ENCODE measurements at places on chromosomes 3 and 15.

DNA sequence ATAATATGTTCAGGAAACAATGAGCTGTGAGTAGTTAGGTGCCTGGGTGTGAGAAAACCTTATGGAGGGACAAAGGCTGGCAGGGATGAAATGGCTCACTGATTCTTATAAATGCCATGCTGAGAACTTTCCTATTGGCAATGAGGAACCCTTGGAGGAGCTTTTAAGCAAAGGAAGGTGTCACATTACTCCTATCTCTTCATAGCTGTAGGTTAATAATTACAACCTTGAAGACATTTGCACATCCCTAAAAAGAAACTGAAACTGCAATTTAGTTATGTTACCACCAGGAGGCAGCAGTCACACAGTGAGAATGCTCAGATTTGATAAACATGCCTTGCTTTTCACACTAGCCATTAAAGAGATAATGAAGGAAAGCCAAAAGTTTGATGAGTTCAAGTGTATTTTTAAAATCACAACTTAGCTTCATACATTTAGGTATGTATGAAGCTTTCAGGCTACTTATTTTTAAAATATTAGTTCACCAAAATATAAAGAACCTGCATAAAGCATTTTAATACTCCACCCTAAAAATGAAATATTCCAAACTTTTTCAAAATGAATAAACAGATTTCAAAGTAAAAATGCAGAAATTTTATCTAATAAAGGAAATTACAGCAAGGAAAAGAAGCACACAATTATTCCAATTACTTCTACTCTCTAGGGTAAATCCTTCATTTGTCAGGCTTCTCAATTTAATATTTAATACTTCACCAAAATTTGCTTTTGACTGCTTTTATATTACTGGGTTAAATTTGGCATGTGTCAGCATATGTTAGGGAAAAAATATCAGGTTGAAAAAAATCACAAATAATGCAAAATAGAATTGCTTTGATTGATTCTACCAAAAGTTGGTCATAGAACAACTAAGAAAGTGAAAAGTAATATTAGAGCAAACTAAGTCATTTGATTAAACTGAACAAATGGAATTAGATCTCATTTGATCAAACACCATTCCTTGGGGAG, 136.9 kb upstream of the SLC2A2 start:
- no peak for DNase-seq

- DNase-seq = no peak
Observed at GRCh38 chr3:13615019-13615528, 66.1 kb downstream of the FBLN2 start.

DNA sequence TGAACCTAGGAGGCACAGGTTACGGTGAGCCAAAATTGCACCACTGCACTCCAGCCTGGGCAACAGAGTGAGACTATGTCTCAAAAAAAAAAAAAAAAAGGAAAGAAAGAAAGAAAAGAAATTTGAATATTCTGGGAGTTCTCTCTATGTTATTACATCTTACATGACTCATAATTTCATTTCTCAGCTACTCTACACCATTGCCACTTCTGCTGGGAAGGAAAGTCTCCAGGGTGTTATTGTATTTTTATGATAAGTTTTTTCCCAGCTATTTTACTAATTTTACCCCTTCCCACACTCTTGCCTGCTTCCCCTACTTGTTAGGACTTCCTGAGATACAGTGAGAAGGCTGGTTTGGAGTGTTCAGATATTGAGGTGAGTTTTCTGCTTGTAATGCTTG, 69.7 kb upstream of the UMPS start:
- DNase-seq = no peak

GRCh38 chr3:146454796-146455195, 14.6 kb downstream of the PLSCR2 start:
- DNase-seq = no peak

DNA sequence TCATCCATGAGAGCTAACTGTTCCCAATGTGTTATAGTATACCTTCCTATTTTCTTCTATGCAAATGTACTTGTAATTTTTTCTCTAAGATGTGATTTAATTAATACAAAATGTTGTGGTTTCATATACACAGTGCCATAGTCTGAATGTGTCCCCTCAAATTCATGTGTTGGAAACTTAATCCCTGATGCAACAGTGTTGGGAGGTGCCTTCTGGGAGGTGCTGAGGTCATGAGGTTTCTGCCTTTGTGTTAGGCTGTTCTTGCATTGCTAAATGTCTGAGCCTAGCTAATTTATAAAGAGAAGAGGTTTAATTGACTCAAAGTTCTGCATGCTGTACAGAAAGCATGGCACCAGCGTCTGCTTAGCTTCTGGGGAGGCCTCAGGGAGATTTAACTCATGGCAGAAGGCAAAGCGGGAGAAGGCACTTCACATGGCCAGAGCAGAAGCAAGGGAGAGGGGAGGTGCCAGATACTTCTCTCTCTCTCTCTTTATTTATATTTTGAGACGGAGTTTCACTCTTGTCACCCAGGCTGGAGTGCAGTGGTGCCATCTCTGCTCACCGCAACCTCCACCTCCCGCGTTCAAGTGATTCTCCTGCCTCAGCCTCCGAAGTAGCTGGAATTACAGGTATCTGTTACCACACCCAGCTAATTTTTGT, 34.7 kb upstream of the BNIP2 start:
- no peak for DNase-seq

GRCh38 chr3:22176911-22177310, 425.9 kb upstream of the ZNF385D start:
- DNase-seq = no peak

GRCh38 chr15:81948751-81949150, 97.1 kb downstream of the MEX3B start:
- no peak for DNase-seq

GRCh38 chr3:16743276-16743675, 138.1 kb upstream of the DAZL start:
- DNase-seq = no peak

GRCh38 chr3:197368330-197368729, 69.9 kb upstream of the DLG1 start:
- no peak for DNase-seq

- DNase-seq = no peak
Observed at GRCh38 chr3:25454005-25454927, 26.2 kb downstream of the RARB start.

All from GF-D8 (cell line).